Epithelial cell of proximal tubule (primary cell): ENCODE measurements at places on chromosomes 6 and 20.

- no peak for DNase-seq
These were observed 26.9 kb downstream of the SLC17A2 start for GRCh38 chr6:25903467-25904099.

DNA sequence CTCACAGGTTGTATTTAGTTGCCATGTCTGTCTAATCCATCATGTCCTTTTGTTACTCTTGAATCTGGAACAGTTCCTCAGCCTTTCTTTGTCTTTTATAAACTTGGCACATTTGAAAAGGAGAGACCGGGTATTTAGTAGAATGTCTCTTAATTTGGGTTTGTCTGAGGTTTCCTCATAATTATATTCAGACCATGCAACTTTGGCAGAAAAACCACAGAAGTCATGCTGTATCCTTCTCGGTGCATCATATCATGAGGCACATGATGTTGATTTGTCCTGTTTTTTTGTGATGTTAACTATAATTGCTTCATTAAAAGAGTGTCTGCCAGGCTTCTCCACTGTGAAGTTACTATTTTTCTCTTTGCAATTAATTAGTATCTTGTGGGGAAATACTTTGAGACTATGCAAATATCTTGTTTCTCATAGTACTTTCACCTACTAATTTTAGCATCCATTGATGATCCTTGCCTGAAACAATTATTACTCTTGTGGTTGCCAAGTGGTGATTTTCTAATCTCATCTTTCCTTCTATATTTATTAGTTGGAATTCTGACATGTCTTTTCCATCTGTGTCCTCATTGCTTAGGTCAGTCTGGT lies 837.3 kb downstream of the DHX35 start:
- no peak for DNase-seq

GRCh38 chr6:28280595-28281287 lies 631 bp upstream of the PGBD1 start:
- no peak for DNase-seq

DNA sequence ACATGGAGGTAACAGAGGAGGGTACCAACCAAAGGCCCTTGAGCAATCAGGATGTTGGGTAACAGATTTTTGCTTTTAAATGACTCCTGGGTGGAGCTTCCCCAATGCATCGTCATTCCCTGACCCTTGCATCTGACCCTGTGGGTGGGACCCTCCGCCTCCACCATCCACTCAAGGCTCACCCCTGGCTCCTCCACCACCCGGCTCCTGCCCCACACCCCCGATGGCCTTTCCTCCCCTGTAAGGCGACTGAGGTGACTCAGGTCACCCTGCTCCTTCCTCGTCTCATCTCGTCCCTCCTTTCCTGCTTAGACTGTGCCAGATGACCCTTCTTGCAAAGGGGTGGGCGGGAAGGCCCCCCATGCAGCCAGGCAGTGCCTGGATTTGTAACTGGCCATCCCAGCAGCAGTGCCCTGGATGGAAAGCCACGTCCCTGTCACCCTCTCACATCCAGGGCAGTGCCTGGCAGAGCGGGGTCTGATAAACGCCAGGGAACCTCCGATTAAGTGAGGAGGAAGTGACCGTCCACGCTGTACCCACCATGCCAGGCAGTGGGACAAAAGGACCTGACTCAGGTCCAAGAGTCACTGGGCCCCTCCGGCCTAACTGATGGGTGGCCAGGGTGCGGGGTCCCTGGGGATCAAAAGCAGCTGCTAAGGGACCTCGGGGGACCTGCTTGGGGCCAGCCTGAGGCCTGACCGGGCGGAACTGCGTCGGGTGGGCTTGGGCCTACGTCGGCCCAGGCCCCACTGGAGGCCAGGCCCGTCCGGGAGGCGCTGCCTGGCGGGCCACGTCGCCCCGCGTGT lies 624 bp upstream of the NPEPL1 start:
- no peak for DNase-seq

- DNase-seq = no peak
These were observed 32.1 kb upstream of the TCFL5 start for GRCh38 chr20:62893700-62894099.

- DNase-seq = peak; percentile 10
These were observed 56.5 kb downstream of the PTPRK start for GRCh38 chr6:128463942-128464341.

- DNase-seq = peak; percentile 82
These were observed 10.6 kb upstream of the FAM8A1 start for GRCh38 chr6:17589406-17590096.

DNA sequence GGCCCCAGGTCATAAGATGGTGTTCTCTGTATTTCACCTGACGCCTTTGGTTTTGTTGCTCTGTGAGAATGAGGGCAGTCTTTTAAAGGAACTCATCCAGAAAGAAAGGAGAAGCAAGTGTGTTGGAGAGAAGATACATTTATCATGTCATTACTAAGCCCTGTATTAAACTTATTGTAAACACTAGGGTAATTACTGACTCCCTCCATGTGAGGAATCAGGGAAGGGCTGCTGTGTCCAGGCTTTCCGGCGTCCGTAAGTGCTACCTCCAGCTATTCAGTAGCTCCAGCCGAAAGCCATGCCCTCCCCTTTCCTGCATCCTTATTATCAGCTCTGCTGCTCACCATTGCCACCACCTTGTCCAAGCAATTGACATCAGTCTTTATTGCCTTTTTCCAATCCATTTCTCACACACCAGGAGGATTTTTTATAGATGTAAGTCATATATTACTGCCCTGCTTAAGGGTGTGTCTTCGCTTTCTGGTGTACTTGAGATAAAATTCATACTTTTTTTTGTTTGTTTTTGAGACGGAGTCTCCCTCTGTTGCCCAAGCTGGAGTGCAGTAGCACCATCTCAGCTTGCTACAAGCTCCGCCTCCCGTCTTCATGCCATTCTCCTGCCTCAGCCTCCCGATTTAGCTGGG lies 94.7 kb downstream of the RPP40 start:
- no peak for DNase-seq

GRCh38 chr6:108690326-108691049 lies 129.8 kb downstream of the FOXO3 start:
- DNase-seq = no peak

DNA sequence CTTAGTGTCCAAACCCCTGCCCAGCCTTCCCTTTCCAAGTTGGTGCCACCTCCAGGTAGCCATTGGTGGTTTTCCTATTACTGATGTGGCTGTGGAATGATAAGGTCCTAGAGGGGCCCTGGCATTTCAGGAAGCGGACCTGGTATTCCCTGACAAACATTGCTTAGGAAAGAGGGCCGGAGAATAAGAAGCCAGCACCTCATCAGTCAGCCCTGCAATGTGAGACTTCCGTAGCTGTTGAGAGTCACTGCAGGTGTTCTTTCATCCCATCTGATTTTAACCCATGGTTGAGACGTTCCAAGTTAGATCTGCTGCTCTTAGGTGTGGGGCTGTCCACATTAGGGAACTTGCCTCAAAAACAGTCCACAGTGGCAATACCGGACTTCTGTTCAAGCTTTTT lies 14.8 kb upstream of the NPEPL1 start:
- DNase-seq = no peak

- peak; percentile 43 for DNase-seq
These were observed 41.5 kb upstream of the ADGRF1 start for GRCh38 chr6:47083586-47084047.

GRCh38 chr6:168934660-168935627 lies 318.7 kb downstream of the THBS2 start:
- DNase-seq = no peak

GRCh38 chr20:64049060-64049877 lies at the start of gene SOX18:
Gene SOX18, minus strand, starts transcription at chr20:64049639. Its CDS starts 123 bp downstream, at chr20:64049516.
- no peak for DNase-seq

GRCh38 chr20:19256906-19257595 lies 44.6 kb downstream of the SLC24A3 start:
- no peak for DNase-seq

GRCh38 chr6:101444717-101445116 lies 51.2 kb downstream of the GRIK2 start:
- no peak for DNase-seq

DNA sequence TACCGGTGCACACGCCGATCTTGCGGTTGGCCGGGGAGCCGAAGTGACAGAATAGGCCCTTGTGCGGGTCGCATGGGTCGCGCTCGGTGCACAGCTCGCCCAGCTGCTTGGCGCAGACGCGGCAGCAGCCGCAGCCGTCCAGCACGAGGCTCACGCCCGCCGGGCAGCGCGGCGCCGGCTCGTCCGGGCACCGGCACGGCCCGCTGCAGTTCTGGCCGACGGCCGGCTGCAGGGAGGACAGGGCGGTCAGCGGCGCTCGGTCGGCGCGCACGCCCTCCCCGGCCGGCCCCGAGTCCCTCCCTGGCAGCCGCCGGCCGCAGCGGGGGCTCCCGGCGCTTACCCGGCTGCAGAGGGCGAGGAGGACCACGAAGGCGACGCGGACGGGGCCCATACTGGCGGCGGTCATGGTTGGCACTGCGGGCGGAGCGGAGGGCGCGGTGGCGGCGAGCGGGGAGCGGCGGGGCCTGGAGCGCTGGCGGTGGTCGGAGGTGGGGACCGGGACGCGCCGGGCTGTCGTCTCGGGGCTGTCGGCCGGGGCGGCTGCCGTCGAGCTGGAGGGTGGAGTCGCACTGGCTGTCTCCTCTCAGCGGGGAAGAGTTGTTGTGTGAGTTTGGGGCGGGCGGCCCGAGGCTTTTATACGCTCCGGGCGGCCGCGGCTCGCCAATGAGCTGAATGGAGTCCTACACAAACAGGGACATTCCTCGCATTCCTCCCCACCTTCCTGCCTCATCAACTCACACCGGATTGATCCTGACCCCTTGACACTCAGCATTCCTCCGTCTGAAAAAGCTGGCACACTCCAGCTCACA lies at the start of gene CCN2:
CCN2 (minus strand) TSS at position 606 of the 809 bp plus-strand sequence; CDS start at position 406, 200 bp downstream.
- DNase-seq = peak; percentile 92

DNA sequence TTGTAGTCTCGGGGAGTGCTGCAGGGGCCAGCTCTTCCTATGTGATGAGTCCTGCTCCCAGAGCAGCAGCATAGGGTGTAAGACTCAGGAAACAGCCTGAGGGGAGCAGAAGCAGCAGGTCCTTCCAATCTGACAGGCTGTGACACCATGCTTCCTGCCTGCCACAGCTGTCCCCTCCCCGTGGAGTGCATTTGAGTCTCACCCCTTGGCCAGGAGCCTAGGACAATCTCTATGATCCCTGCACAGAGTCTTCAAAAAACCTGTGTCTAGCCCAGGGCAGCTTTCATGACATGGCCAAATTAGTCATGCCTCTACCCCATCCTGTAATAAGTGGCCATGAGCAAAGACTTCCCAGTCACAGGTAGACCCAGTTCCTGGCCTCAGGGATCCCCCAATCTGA lies 23.1 kb upstream of the LRFN2 start:
- DNase-seq = no peak

GRCh38 chr20:50320005-50320900 lies 129.6 kb downstream of the CEBPB start:
- DNase-seq = no peak

DNA sequence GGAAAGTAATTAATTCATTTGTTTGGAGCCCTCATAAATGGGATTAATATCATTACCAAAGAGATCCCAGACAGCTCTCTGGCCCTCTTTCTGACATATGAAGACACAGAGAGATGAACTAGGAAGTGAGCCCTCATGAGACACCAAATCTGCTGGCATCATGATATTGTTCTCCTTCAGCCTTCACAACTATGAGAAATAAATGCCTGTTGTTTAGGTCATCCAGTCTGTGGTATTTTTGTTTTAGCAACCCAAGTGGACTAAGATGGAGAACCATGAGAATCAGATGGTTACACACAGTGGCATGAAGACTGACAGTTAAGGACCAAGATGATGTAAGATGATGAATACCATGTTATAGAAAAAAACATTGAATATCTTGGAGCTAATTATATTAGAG lies 16.9 kb upstream of the HBS1L start:
- no peak for DNase-seq

DNA sequence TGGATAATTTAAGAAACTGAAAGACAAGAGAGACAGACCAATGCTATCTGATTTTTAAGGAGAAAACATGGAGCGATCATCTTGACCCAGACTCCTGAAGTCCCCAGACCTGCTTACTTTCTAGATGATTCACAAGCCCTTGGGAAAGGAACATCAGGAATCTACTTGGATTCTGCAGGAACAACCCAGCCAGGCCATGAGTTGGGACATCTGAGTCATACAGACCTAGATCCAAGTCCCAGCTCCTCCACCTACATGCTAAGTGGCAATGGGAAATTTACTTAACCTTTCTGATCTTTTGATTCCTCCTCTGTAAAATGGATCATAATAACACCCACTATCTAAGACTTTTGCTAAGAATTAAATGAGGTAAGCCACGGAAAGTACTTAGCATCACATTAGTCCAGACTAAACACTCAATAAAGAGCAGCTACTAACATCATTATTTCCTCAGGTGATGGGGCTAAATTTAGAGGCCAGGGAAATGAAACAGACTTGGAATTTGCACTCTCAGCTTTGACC lies 61.0 kb upstream of the MAFB start:
- DNase-seq = no peak

DNA sequence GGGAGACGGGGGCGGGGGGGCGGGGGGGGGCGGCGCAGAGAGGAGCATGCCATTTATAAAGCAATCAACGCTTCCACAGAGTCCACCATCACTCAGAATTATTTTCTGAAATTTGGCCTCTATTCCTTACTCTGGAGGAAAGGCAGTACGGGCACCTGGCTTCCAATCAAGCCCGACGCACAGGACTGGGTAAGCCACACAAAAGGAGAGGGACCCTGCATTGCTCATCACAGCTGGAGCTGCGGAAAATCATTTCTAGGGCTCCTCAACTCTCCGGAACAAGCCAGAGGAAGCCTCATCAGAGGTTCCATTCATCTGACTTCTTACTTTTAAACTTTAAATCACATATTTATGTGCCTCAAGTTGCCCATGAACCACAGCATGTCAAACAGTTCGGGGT lies 55.9 kb downstream of the TTI1 start:
- no peak for DNase-seq

DNA sequence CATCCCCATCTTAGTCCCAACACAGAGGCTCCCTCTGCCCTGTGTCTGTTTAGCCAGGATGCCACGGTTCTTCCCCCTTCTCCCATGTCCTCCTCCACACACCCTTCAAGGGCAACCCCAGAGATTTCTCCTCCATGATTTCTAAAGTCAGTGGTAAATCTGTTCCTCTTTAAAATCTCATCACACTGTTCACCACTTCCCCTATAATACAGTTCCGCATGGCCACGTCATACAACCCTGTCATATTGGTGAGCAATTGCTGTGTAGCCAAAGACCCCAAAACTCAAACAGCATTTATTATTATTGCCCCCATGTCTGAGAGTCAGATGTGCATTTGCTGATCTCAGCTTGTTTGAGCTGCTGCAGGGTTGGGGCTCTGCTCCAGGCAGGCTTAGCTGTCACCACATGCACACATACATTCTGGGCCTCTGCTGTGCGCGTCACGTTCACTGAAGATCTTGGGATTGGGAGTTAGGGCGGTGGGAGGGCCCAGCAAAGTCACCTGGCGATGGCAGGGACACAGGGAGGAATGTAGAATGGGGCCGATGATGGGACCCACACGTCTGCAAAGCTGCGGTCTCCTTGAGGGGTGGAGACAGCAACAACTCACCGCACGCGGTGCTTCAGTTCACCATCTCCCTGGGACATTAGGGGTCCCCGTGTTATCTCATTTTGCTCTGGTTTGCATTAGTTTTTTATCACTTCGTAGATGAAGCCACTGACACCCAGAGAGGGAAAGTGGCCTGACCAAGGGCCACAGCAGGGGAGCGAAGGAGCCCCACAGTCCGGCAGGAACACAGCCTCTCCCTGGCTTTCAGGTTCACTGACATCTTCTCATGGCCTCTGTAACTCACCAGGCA lies 36.9 kb upstream of the CD93 start:
- no peak for DNase-seq
